Inflammatory macrophage treated with lipopolysaccharide for 1 hour (primary cell): ENCODE measurements at places on chromosomes 6 and 20.

GRCh38 chr20:50085146-50085480, 27.8 kb downstream of the UBE2V1 start:
- no peak for DNase-seq

DNA sequence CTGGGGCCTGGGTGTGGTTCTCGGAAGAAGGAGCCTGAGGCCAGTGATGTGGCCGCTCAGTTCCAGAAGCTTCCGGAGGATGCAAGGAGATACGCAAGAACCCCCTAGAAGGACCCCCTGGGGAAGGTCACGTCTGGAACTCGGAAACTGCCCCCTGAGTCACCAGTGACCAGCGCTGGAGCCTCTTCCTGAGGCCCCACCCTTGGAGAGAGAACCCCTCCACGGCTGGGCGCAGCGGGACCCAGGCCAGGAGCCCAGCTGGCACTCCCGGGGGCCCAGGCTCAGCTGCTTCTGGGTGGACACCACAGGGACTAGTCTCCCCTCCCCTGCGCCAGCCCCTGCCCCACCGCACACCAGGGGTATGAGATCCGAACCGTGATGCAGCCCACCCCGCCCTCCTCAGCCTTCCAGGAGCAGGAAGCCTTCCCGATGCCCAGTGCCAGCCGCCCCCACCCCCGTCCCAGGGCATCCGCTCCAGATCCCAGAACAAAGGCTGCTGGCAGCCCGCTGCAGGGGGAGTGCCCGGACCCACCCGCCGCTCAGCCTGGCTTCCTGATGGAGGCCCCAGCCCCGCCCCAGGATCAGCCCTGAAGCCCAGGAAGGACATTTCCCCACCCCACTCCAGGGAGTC, 7.5 kb downstream of the LAMA5 start:
- DNase-seq, result no peak

GRCh38 chr6:710601-711571, 17.9 kb upstream of the EXOC2 start:
- peak; percentile 61 for DNase-seq

GRCh38 chr20:34541917-34542316, 16.6 kb upstream of the MAP1LC3A start:
- no peak for DNase-seq

- DNase-seq, result no peak
Observed at GRCh38 chr20:8372824-8373380, 240.8 kb downstream of the PLCB1 start.

DNA sequence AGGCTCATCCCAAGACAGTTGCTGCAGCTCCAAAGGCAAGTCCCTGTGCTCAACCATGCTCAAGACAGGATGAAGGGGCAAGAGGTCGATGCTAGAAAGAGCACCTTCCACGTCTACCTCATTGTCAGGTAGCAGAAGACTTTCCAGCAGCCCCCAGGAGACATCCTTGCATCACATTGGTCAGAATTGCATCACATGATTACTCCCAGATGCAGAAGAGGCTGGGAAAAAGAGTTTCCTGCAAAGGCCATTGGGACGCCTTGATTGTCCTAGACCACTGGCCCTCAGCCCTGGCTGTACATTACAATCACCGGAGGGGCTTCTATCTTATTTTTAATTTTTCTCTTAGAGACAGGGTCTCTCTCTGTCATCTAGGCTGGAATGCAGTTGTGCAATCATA, 17.3 kb upstream of the ZNF334 start:
- DNase-seq, result no peak

- no peak for DNase-seq
Observed at GRCh38 chr6:5125152-5126006, 40.2 kb downstream of the PPP1R3G start.

- DNase-seq, result no peak
Observed at GRCh38 chr20:51100617-51101016, 77.7 kb upstream of the KCNG1 start.

GRCh38 chr6:36970892-36971842, 14.8 kb downstream of the MTCH1 start:
- DNase-seq, result no peak

DNA sequence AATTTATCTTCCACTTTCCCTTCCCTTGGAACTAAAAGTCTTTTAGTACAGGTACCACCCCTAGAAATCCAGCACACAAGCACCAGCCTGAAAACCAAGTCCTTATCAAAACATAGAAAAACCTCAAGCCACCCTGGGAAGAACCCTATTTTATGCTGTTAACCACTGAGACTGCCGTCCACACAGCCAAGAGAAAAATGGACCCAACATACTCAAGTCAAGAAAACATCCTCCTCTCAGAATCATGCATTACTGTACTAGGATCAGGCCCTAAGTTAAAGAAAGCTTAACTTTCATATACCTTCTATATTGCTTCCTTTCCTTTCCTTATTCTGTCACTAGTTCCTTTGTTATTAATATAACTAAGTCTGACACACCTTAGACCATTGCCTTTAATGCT, 16.9 kb upstream of the GOPC start:
- DNase-seq, result no peak

DNA sequence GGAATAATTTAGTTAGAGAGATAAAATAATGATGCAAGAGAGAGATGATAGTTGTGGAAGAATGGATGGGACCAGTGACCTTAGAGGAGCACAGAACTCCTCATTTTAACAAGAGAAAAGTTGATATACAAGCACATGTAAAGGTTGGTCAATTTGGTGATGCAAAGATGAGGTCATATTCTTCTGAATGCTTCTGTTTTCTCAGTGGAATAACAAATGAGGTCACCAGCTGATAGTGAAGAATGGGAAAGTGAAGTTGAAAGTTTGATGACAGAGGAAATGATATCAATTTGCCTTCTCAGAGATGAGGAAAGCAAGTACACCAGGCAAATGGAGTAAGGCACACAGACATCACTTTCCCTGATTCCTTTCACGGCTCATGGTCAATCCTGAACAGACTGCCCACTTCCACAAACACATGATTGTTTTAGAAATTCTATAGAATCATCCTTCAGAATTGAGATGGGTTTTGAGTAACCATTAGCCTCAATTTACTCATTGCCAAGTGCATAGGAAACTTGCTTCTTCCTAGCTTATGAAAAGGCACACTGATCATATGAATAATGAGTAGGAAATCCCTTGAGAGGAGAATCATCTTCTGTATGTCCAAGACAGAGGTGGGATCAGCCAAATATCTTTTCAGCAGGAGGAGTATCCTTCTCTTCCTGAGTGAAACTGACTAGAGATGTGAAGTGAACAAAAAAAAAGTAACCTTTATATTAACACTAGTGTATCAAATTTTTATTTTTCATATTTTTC, 82.4 kb upstream of the TCF21 start:
- no peak for DNase-seq

GRCh38 chr6:126302191-126302590, 37.7 kb upstream of the CENPW start:
- DNase-seq, result no peak

DNA sequence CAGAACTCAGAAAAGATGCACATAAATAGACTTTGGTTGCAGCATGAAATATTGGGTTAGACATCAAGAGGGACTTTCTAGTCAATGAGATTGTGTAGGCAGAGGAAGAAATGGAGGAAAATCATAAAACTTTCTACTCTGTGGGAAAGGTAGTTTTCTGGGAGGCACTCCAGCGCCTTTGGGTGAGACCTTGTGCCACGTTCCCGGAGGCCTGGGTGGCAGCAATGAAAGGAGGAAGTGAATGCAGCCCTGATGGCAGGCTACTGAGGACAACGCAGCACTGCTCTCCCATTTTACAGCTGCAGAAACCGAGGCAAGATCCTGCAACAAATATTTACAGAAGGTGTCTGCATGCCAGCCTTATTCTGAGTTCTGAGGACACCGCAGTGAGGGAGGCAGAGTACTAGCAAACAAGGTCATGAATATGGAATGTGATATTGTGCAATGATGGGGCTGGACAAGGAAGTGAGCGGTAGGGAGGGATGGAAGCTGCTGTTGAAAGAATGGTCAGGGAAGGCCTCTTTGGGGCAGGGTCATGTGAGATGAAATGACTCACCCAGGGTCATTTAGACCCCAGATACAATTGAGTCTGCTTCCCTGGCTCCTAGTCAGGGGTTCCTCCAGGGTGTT, 159.1 kb downstream of the TFAP2C start:
- no peak for DNase-seq

- DNase-seq, result no peak
Observed at GRCh38 chr6:104689551-104690205, 170.0 kb downstream of the HACE1 start.

- DNase-seq, result no peak
Observed at GRCh38 chr20:37742131-37742530, 48.3 kb downstream of the CTNNBL1 start.

DNA sequence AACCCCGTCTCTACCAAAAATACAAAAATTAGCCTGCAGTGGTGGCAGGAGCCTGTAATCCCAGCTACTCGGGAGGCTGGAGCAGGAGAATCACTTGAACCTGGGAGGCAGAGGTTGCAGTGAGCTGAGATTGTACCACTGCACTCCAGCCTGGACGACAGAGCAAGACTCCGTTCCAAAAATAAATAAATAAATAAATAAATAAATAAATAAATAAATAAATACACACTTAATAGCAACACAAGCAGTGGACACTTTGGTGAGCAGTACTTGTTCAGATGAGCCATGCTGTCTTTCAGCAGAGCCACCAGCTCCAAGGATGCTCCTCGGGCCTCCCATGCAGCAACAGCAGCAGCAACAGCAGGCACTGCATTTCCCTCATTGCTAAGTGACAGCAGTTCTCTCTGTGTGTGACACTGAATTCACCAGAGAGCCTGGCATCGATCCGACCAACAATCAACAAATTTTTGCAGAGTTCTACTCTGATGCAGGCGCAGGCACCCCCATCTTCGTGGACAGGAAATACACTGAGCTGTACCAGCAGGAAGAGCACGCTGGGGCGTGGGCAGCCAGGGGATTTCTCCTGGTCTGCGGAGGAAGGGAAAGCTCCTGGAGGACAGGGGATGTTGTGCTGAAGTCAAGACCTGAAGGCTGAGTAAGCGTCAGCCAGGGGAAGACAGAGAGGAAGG, 54.0 kb upstream of the SNX9 start:
- DNase-seq, result no peak

DNA sequence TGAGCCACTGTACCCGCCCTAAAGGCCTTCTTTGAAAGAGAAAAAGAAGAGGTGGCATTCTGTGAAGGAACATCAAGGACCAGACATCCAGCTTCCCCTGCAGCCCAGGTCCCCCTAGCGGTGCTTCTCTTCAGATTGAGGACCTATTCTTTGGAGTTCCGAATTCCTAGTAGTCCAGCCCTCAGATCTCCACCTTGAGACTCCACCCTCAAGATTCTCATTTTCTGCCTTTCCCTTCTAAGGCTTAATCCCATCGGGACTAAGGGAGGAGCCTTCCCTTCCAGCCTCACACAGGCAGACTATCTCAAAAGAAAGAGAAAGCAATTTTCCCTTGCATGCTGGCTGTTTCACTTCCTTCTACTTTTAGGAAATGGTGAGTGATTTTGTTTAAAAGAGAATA, 32.5 kb downstream of the MUC22 start:
- peak; percentile 22 for DNase-seq

DNA sequence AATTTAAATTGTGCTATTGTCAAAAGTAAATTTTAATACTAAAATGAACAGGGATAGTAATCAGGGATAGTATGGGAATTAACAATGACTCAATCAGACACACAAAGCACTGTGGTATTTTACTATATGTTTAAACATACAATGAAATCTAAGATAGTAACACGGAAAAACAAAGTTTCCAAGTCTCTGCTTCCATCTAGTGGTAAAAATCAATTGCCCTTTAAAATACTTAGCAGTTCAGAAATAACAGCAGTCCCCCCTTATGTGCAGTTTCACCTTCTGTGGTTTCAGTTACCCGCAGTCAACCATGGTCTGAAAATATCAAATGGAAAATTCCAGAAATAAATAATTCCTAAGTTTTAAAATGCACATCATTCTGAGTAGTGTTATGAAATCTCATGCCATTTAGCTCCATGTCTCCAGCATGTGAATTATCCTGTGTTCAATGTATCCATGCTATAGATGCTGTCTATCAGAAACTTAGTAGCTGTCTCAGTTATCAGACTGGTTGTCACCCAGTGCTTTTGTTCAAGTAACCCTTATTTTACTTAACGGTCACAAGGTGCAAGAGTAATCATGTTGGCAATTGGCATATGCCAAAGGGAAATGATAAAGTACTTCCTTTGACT, 58.5 kb downstream of the AHI1 start:
- peak; percentile 83 for DNase-seq

- peak; percentile 25 for DNase-seq
Observed at GRCh38 chr6:26003102-26003694, 40.6 kb downstream of the TRIM38 start.

GRCh38 chr20:58596244-58596643, 54.8 kb upstream of the STX16 start:
- DNase-seq, result no peak

- no peak for DNase-seq
Observed at GRCh38 chr6:31540640-31541039, 1.2 kb downstream of the DDX39B start.

GRCh38 chr20:33656010-33656782, 5.9 kb upstream of the C20orf144 start:
- no peak for DNase-seq

DNA sequence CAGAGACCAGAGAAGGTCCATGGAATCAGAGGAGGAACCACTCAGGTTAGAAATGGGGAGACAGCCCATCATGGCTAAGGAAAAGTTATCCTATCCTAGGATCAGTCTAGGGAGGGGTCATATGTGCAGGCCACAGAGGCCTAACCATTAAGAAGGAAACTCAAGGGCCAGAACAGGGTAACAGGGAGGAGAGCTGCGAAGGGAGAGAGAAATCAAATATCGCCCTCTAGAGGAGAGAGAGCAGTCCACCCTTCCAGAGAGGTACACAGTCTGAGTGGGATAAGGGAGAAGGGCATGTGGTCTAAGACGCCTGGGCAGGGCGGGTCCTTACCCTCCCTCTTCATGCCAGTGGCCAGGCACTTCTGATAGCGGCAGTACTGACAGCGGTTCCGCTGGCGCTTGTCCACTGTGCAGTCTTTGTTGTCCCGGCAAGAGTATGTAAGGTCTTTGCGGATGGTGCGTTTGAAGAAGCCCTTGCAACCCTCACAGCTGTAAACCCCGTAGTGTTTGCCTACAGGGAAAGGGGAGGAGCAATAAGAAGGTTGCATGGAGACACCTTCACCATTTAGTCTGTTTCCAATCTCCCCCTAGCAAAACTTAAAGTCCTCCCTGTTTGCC, 2.9 kb downstream of the RXRB start:
- peak; percentile 79 for DNase-seq

DNA sequence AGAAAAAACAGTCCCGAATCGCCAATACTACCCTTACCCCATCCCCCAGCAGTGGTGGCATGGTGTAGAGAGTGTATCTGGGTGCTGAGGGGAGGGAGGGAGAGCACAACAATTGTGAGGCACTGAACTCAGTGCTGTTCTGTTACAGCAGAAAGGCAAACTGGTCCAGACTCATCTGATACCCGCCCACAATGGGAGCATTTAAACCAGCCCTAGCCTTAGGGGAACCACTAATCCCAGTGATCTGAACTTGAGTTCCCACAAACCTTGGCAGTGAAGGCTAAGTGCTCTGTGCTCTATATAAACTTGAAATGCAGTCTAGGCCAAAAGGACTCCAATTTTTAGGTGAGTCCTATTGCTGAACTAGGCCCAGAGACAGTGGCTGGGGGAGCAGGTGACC, 666.4 kb upstream of the PTCHD4 start:
- no peak for DNase-seq
